HS-5 (cell line): ENCODE measurements at places on chromosomes 3 and 15.

GRCh38 chr3:124483915-124484470, 246.3 kb upstream of the UMPS start:
- DNase-seq = no peak

- DNase-seq = no peak
Observed at GRCh38 chr3:155504682-155505081, 211.2 kb upstream of the STRIT1 start.

- DNase-seq = no peak
Observed at GRCh38 chr15:63066272-63066671, 23.7 kb downstream of the TPM1 start.

- no peak for DNase-seq
Observed at GRCh38 chr15:96345560-96346399, 15.3 kb downstream of the NR2F2 start.

DNA sequence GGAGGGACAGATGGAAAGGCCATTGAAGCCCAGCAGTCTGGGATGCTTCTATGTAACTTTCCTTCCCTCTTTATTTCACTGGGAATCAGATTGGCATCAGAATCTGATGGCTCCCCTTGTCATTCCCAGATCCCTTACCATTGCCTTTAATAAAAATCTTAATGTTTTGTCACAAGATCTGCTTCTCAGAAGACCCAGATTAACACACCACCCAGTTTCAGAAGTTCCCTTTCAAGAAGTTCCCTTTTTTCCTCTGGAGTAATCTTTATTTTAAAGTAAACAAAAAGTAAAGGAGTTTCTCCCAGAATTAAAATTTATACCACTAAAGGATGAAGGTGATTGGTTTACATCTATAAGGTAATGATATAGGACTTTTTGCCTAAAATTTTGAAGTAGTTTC, 76.4 kb downstream of the UBR1 start:
- no peak for DNase-seq

DNA sequence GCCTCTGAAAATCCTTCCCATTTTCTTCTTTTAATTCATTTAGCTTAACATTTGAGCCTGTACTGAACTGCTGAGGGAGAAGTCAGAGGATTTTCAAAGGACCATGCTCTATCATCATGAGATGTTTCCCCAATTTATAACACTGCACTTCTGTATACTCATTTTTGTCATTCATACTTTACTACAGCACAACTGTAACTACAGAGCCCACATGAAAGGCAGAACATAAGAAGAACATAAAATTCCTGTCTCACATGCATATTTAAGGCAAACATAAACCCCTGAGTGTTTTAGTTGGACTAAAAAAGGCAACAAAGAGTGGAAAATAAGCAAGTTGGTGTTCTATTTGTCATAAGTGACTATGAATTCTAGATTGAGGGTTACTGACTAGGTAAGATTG, 237.7 kb upstream of the ARPP21 start:
- DNase-seq = no peak

GRCh38 chr3:72804361-72804760, 43.9 kb downstream of the SHQ1 start:
- DNase-seq = no peak

DNA sequence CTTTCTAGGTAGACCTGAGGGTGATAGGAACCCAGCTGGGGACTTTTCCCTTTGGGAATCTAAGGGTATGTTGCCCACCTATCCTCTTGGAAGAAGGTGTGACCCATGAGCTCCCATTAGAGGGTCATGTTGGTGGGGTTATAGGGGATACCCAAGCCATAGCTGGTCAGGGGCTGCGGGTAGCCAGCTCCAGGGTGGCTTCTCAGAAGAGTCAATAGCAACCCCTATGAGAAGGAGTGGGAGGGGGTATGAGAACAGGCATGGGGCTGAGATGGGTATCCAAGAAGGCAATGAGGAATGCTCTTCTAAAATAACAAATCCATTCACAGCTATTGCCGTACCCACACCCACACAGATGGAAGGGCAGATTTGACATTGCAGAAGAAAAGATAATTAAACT, 217.8 kb downstream of the UACA start:
- DNase-seq = no peak

- DNase-seq = no peak
Observed at GRCh38 chr3:60076331-60076730, 1026.5 kb upstream of the CFAP20DC start.

DNA sequence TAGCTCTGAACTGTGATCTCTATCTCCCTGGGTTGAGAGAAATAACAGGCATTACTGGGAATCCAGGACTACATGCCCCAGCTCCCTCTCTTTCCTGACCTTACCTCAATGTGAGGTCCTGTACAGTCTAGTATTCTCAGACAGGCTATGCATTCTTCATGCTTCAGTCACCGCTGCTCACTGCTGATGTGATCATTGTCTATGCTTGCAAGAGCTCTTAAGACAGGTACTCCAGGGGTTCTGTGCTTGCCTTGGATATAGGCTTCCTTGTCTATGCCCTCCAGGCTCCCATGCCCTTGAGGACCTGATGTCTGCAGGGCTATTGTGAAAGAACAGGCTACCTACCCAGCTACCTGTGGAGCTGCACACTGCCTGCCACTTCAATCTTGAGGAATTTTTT, 183.6 kb downstream of the MBNL1 start:
- no peak for DNase-seq

GRCh38 chr15:88841236-88841635, 38.0 kb downstream of the ACAN start:
- DNase-seq = no peak
